GOT3 (cell line): ENCODE measurements at places on chromosomes 16 and 17.

DNA sequence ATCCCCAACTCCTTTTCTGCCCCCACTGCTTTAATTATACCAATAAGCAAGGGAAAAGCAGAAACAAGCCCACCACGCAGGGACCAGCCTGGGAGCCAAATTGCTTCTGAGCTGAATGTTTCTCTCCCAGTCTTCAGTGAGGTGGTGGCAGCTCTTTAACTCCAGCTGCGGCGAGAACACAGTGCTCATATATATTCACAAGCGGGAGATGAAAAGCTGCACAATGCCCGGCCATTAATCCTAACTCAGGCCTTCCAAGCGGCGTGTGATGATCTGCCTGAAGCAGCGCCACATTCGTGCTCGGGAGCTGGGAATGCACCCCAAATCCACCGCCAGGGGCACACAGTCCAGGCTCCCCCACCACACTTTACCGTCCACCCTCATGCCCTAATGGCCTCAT lies 203.7 kb upstream of the SDK2 start:
- DNase-seq: no peak

DNA sequence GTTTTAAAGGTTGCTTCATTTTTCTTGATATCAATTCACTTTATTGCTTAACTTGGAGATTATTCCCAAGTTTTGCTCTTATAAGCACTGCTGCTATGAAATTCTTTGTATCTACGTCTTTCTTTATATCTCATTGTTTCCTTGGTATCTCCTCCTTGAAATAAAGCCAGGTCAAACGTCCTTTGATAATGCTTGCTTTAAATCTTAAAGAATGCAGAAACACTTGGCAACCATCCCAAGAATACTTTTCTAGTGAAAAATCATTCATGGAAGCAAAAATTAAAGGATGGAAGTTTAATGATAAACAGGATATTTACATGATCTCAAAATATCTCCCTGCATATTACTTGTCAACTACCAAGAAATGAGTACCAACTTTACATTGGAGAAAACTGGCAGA lies 175.2 kb downstream of the CPPED1 start:
- no peak for DNase-seq

DNA sequence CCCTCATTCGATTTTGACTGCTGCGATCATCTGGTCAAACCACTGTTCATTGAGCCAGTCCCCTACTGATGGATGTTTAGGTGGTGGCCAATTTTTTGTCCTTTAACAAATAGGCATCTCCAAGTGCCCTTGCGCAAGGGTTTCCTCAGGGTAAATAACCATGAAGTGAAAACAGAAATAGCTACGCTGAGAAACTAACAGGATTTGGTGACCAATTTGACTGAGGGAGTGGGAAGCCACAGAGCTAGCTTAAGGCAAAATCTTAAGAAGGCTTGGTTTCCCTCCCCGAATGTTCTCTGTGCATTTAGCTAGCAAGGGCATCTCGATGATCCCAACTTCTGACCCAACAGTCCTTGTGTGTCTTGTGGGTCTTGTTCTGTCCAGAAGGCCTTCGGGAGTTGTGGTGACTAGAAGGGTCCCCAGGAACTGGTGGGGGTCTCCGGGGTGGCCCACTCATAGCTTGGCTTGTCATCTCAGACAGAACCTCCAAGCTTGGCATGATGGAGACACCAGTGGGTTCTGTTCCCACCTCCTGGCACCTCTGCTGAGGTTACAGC lies 117.2 kb downstream of the SOCS1 start:
- no peak for DNase-seq

DNA sequence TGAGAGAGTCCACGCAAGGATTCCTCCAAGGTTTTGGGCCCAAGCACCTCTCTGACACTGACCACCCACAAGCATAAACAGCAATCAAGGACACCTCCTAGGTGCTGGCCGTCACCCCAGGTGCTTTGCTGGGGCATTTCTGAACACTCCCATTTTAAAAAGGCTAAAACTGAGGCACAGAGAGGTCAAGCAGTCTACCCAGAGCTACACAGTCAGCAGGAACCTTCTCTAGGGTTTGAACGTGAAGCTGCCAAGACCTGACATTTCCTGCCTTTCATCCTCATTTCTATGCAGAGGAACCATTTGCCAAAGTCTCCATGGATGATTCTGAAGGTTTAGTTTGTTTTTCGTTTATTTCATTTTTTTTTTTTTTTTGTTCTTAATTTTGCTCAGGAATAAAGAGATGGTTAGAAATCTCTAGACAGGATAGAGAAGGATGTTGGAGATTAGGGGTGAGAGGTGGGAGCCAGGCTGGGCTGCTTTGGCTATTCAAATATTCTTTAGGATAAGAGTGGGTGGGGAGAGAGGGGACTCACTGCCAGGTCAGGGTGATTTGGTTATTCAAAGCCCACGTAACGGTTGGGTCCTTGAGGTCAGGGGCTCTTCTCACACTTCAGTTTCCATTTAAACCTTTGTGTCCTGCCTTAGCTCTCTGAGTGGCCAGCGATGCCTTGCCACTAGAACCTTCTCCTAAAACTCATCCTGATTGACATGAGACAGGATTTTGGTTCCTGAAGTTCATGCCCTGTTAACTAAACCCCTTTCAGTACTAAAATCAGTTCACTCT lies 6.2 kb downstream of the PLCG2 start:
- DNase-seq: no peak

DNA sequence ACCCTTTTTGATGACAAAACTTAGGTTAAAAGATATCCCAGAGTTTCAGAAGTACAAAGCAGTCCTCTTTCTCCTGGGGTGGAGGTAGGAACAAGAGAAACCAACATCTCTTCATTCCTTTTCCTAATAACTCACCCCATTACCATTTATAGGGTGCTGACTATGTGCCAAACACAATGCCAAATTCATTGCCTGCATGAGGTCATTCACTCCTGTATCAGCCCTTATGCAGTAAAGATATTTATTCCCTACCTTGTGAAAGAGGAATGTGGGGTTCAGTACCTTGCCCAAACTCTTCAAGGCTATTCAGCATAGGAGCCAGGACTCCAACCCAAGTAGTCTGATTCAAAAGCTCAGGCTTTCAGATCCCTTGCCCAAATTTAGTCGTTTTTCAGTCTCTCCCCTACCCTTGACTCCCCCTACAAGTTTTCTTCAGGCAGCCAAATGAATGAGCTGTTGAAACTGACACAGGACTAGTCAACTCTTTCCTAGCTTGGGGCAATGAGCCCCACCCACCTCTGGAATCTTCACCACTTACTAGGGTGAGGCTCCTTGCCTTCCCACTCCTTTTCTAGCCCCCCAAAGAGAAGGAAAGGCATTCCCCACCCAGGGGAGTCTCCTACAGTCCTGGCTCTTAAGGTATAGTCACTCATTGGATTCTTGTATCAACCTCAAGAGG lies 5.9 kb downstream of the KRT14 start:
- no peak for DNase-seq

DNA sequence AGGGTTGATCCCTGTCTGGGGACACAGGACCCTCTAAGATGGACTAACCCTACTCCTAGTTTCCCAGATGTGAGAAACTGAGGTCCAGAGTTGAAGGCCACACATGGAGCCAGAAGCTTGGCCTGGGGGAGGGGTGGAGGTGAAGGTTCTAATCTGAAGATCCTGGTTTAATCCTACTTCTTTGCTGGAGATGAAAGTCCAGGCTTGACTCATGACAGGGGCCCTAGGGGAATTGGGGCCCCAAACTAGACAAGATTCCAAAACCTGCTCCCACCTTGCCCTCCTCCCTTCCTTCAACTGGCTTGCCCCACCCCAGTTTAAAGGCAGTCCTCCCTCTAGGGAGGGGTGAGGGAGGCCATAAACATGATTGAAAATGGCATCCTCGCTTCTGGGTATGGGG lies 21.6 kb downstream of the IGF2BP1 start:
- DNase-seq: no peak

GRCh38 chr16:50478773-50479149 lies 69.4 kb upstream of the NKD1 start:
- DNase-seq: no peak

DNA sequence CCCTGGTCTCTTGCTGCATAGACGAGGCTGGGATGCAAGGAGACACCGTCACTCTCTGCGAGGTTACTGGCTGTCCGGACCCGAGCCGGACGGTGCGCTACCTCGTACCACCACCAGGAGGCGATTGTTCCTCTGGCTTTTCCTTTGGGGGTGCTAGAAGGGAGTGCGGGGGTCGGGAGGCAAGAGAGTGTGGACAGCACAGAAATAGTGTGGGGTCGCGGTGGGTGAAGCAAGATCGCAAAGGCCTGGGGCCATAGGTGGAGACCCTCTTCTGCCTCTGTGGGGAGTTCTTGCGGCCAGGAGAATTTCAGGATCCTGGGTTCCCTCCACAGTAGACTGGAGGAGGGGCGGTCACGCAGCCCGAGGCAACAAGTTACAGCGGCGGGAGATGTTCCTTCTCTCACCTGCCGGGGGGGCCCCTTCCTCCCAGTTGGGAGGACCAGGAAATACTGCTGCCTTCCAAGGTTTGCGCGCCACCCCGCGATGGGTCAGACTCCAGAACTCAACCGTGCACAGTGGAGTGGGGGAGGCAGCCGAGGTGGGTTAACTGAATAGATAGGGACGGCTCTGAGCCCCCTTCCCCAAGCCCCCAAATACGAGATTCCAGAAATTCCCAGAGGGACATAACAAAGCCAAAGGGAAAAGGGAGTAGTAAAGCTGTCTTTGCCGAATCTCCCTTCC lies 6.9 kb downstream of the PHOSPHO1 start:
- DNase-seq: no peak

DNA sequence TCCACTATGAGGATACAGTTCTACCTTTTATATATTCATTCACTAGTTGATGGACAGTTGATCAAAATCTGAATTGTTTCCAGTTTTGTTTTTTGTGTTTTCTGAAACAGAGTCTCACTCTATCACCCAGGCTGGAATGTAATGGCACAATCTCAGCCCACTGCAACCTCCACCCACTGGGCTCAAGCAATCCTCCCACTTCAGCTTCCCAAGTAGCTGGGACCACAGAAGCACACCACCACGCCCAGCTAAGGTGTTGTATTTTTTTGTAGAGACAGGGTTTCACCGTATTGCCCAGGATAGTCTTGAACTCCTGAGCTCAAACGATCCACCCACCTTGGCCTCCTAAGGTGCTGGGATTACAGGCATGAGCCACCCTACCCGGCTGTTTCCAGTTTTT lies 21.0 kb downstream of the LSM12 start:
- DNase-seq: no peak

DNA sequence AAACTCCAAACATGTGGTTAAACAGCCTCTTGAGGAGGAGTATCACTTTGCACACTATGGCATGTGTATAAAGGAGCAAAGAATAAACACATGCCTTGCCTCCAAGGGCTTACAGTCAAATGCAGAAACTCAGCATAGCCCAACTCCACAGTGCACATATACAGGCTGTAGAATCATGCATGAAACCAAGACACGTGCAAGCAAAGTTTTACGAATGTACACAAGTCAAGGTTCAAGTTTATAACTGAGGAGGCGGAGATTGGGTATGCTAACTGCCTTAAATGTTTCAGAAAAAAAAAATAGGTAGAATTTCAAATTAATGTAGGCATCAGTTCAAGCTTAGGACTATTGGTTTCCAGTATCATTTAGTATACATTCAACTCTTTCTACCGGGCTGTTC lies 321.1 kb downstream of the SOX9 start:
- DNase-seq: no peak

- no peak for DNase-seq
Measured at GRCh38 chr17:41793784-41794539, 7.5 kb upstream of the JUP start.

DNA sequence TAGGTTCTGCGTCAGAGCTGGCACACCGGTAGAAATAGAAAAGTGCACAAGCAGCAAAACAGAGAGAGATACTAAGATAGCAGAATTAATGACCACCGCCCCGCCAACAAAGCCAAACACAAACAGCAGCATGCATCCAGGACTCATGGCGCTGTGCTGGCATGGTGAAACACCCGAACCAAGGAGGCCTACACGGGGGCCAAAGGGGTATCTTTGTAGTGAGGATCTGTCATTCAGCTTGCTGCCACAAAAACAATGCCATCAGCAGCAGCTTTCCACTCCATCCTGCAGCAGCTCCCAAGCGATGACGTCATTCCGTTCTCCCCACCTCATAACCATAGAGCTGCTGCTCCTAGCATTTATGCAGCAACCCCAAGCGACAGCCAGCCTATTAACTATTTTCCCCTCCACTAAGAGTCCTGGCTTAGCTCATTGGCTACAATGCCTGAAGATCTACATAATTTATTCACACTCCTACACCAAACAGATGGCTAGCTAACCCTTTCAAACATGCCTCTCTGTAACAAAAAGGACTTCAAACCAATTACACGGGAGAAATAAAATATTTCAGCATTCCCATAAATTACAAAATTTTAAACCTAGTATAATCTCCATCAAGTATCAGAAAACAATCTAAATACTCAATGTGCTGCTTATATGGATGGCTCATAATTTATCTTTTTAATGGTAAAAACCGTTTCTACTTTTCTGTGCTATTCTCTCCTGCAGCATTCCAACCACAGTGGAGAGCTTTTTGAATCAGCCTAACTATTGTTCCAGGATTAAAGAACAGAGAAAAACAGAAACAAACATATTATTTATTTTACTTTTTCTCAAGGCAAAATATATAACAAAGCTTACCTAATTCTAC lies 73.9 kb downstream of the SPAG9 start:
- DNase-seq: no peak

GRCh38 chr17:10668775-10669174 lies 11.7 kb upstream of the MYH3 start:
- no peak for DNase-seq

DNA sequence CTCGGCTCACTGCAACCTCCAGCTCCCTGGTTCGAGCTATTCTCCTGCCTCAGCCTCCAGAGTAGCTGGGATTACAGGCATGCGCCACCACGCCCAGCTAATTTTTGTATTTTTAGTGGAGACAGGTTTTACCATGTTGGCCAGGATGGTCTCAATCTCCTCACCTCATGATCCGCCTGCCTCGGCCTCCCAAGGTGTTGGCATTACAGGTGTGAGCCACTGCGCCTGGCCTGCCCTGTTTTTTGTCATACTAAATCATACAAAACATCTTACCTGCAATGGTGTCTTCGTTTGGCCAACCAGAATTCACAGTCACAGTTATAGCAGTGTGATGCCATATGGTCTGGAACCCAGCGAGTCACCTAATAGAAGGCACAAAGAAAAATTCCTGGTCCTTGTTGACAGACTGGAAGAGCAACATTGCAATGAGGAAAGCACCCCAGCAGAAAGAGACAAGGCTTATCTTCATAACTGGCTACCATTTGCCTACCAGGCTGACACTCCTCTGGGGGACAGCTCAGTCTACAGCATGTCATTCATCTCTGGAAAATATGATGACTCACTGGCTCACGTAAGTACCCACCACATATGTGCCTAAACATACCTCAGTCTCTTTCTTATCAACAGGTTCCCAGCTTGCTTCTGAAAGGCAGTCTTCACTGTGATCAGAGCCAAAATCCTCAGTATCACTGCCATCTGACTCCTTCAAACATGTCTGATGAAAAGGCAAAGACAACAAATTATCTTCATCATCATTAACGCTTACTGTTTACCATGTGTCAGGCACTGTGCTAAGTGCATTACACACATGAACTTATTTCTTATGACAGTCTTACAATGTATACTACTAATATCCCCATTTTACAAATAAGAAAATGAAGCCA lies 4.3 kb upstream of the HSF5 start:
- no peak for DNase-seq

GRCh38 chr17:36880268-36880905 lies 56.9 kb upstream of the LHX1 start:
- DNase-seq: no peak
